ENCODE measurements at places on chromosomes 16 and 17.

GRCh38 chr17:66517336-66518009 lies 215.1 kb downstream of the PRKCA start:
- DNase-seq: no peak

DNA sequence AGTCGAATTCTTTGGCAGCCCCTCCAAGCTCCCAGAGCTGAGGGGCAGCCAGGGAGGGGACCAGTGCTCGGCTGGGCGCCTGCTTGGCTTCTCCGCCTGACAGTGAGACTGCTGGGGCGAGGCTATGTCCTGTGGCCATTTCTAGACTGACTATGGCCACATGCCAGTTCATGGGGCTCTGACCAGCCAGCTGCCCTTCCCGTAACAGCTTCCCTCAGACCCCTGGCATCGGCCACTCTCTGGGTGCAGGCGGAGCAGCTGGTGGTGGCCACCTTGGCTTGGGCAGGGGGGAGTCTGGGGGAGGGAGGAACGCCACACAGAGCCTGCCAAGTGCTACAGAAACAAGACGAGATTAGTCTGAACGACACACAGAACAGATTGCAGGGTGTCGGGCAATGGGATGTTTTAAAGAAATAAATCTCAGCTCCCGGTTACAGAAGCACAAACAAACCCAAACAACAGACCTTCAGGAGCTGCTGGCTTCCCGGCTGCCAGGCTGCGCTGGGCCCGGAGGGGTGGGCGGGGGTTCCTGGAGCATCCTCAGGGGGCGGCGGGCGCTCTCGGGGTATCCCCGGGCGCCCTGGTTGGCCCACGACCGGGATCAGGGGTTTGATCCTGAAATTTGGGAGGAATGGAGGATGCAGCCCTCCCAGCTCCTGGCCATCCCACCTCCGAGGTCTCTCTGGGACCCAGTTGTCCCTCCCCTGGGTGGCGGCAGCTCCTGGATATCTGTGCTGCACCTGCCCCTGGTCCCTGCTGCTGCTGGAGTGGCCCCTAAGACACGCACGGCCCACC lies 34.5 kb downstream of the TBC1D16 start:
- DNase-seq: no peak

GRCh38 chr17:27355419-27355818 lies 61.5 kb downstream of the WSB1 start:
- no peak for DNase-seq

GRCh38 chr16:66460703-66461102 lies 33.6 kb downstream of the BEAN1 start:
- no peak for DNase-seq

DNA sequence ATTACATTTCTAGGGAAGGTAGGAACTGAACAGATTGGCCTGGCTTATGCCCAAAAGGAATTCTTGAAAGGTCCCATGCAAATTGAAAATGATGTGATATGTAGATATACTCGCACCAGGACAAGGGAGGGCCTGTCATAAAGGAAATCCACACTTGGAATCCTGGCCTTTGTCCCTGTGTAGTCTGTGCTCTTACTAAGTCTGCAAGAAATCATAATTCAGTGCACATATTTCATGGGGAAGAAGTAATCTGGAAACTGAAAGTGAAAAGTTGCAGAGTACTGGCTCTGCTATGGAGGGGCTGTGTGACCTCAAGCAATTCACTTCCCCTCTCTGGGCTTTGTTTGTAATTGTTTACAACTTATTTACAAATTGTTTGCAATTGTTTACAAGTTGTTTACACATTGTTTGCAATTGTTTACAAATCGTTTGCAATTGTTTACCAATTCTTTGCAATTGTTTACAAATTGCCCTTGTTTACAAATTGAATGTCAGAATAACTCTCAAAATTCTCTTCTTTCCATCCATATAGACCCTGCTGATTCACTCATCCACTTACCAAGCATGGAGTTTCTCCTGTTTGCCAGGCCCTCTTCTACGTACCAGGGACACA lies 12.9 kb downstream of the SCNN1G start:
- DNase-seq: no peak

DNA sequence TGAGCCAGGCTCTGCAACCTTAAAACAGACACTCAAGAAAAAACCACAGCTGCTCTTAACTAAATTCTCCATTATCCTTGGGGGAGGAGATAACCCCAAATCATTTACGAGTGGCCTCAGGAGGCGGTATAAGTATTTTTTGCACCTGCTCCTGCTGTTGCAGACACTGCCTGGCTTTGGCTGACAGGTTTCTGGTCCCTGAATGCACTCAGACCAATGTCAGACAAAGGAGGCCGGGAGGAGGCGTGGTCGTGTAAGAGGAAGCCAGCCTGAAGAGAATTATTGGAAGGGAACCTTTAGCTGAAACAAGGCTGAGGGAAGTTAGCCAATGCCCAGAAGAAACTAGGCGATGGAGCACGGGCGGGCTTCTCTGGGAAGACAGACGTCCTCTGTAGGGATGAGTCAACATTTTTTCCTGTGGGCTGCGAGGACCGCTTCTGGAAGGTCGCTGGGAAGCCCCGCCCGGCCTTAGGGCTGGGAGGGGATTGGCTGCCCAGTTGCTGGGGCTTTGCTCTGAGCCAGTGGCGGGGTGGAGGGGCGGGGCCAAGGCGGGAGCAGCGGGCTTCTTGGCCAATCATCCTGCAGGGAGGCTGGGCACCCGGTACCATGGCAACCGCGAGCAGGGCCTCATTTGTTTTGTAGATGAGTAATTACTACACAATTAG lies 82.3 kb downstream of the CCDC182 start:
- DNase-seq: no peak

DNA sequence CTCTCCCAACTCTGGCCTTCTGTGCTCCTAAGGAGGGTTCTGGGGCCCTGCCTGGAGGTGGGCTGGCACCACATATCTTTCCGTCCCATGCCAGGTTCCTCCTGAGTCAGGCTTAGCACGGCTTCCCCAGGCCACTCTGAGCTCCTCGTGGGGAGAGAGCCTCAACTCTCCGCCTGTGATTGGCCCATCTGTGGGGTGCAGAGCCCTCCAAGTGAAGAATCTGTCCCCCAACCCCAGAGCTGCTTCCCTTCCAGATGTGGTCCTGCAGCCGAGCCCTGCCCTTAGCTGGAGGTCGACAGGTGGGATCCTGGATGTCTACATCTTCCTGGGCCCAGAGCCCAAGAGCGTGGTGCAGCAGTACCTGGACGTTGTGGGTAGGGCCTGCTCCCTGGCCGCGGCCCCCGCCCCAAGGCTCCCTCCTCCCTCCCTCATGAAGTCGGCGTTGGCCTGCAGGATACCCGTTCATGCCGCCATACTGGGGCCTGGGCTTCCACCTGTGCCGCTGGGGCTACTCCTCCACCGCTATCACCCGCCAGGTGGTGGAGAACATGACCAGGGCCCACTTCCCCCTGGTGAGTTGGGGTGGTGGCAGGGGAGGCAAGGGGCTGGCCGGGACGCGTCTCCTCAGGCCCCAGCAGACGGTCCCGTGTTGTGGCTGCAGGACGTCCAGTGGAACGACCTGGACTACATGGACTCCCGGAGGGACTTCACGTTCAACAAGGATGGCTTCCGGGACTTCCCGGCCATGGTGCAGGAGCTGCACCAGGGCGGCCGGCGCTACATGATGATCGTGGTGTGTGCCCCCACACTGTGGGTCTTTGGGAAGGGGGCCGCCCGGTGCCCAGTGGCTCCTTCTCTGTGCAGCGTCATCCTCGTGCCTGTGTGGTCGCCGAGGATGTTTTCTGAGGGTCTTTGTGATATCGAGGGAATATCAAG lies 6.9 kb downstream of the GAA start:
- DNase-seq: no peak

DNA sequence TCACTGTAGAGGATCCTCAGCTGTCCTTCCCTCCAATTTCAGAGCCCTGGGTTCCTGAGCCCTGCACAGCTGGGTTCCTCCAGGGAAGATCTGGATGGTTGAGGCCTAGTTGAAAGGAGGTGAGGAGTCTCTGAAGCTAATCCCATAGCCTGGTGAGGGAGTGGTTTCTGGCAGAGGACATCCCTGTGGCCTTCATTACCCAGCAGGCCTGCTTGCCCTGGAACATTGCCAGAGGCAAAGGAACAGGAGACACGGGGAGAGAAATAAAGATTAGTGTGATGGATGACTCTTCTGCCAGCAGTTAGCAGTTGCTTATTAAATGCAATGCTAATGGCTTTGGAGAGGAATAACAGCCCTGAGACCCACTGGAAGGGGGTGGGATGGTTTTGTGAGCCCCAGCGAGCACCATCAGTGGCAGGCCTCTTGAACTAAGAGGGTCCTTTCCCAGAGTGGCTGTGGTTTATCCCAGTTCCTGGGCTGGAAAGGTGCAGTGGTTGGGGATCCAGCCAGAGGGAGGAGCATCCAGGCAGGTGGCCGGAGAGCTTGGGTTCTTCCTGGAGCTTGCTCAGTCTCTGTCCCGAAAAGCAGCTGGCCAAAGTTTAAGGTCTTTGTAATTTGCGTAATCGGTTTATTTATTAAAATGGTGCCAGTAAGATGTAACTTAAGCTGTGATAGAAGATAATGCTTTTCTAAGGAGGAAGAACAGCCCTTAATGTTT lies 209.7 kb downstream of the CCDC182 start:
- DNase-seq: no peak

- no peak for DNase-seq
These were observed 11.8 kb downstream of the MPO start for GRCh38 chr17:58268774-58269556.

- DNase-seq: no peak
These were observed 11.6 kb upstream of the MPRIP start for GRCh38 chr17:17030515-17031211.

DNA sequence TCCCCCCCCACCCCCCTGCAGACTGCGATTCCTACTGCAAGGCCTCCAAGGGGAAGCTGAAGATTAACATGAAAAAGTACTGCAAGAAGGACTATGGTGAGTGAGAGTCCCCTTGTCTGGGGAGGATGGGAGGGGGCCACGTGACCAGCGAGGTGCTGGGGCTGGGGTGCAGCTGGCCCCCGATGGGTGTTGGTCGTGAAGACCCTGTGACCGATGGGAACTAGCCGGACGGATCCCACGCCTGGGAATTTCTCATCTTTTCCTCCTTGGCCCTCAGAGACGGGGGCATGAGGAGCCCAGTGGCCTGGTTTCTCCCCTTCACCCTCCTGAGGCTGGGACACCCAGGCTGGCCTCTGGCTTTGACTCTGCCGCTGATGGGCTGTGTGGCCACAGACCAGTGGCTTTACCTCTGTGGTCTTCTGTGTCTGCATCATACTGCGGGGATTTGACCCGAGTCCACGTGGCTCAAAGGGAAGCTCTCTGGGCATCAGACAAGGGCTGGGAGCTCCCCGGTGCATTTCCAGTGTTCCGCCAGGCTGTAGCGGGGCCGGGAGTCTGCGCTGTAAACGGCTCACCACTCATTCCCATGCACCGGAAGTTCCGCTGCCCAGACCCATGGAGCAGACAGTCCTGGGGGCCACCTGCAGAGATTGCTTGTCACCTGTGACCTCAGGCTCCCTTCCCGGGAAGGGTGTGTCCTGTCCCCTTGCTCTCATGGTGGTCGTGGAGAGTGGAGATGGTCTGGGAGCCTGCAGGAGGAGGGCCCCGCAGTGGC lies 200.0 kb downstream of the NTN1 start:
- no peak for DNase-seq

GRCh38 chr16:88967830-88968588 lies 9.0 kb downstream of the CBFA2T3 start:
- DNase-seq: no peak

DNA sequence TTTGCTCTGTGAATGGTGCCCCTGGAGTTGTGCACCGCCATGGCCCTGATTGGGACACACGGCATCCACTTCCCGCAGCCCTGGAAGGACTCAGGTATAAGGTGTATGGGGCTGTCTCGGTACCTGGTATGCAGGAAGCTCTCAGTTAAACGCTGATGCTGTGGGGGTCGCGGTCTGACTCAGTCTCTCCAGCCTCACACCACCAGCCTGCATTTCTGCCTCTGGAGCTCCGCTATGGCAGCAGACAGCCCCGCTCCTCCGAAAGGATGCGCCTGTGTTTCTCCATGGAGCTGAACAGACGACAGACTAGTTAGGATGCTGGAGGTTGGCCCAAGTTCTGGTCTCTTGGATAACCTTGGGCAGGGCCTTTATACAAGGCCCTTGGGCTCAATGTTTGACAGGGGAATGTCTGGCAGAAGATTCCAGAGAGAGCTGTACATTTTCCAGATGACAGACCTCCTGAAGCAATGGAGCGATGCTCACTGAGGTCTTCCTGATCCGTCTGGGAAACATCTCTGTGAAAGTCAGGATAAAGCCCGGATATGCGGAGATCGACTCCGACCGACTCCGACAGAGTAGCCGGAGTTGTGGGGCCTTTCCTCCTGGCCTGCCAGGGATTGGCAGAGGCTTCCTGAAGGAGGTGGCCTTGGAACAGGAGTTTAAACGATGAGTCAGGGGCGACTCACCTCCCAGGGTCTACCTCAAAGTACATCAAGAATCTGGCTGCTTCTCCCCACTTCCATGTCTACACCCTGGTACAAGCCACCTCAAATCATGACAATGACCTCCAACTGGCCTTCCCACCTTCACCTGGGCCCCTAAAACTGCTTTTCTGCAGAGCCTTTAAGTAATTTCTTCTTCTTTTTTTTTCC lies 21.9 kb upstream of the BCAR1 start:
- no peak for DNase-seq

DNA sequence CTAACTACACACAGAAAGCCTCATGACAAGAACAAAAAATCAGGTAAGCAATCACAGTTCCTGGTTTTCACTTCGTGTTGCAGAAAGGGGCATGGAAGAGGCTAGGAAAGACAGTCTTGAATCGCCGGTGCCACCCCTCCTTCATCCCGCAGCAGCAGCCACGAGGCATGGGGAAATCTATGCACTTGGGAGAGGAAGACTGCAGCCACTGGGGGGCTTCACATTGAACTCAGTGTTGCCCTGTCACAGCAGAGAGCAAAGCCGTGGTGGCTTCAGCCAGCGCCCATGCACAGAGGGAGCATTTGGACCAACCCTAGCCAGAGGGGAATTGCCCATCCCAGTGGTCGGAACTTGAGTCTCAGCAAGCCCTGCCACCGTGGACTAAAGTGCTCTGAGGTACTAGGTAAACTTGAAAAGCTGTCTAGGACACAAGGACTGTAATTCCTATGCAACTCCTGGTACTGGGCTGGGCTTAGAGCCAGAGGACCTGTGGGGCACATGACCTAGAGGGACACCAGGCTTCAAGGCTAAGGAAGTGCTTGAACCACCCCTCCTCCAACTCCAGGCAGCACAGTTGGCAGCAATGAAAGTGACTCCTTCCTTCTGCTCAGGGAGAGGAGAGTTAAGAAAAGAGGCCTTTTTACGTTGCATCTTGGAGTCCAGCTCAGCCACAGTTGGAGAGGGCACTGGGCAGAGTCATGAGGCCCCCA lies 35.2 kb upstream of the ATP2C2 start:
- DNase-seq: no peak

DNA sequence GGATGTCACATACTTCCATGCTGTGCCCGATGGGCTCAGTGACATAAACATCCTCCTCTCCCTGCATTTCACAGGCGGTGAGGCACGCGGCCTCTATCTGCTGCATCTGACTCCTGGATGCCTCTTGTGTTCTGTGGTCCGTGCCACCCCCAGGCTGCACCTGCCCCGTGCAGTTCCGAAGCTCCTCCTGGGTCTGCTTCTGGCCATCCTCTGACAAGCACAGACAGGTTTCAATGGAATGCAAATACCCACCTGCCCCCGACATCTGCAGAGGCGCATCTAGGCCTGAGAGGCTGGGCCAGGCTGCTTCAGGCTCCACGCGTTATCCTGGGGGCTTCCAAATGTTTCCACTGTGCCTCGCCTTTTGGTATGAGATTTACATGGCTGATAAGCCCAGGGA lies 46.3 kb upstream of the DNAH17 start:
- no peak for DNase-seq

- no peak for DNase-seq
These were observed 5.3 kb upstream of the FAAP100 start for GRCh38 chr17:81557276-81558114.
